Stomach (tissue), 19 donors: ENCODE measurements at places on chromosomes 5 and 9. TPM values are rescaled to one million over a fixed set of nuclear protein-coding genes. Genes with fewer than 3 reads are reported as not detected.

Gene PTPRD
- polyA plus RNA-seq, result 0.12 TPM

Gene PAXX
- 206 TPM for polyA plus RNA-seq

Gene PCSK1
- not detected for polyA plus RNA-seq

Gene CCNG1
- polyA plus RNA-seq, result 252 TPM

Gene CCIN
- not detected for polyA plus RNA-seq

Gene TMEM174
- polyA plus RNA-seq, result not detected

Gene PDCD1LG2
- not detected for polyA plus RNA-seq

- DNase-seq, result no peak
- H3K36me3 ChIP-seq, result peaks cover 17% of the 10 kb centered on the region
- H3K27ac ChIP-seq, result no peak overlapping the region
- H3K4me1 ChIP-seq, result peaks cover 56% of the 10 kb centered on the region
- H3K4me3 ChIP-seq, result no peak overlapping the region
Observed at GRCh38 chr5:175682664-175683063, 24.8 kb downstream of the HRH2 start.

DNA sequence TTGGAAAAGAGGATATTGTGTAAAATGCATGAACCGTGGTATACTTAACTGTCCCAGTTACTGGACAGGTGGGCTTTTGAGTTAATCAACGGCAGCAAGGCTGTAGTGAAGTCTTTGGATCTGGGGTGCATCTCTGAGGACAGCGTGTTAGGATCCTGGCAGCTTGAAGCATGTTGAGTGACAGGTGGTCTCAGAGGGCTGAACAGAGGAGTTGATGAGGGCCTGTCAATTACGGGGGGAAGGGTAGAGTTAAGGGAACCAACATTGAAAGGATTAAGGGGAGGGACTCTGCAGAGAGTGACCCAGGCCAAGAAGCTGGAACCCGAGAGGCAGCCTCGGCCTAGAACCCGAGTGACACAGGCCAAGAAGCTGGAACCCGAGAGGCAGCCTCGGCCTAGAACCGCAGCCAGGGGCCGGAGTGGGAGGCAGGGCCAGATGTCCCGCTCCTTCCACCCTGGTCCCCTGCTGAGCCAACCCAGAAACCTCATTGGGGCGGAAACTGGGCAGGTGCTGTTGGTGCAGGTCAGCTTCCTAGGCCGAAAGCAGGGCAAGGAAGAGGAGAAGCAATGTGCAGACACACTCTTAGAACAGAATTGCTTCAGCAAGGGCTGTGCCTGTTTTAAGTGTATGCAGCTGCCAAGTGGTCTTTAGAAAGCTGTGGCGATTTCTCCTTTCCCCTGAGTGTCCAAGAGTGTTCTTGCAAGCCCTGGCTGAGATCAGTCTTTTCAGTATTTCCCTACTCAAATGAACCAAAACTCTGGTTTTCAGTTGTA, 62.0 kb downstream of the ANKRD33B start:
- H3K27me3 ChIP-seq, result no peaks in the 10 kb centered on the region
- no peak for DNase-seq
- no peaks in the 10 kb centered on the region for H3K36me3 ChIP-seq

DNA sequence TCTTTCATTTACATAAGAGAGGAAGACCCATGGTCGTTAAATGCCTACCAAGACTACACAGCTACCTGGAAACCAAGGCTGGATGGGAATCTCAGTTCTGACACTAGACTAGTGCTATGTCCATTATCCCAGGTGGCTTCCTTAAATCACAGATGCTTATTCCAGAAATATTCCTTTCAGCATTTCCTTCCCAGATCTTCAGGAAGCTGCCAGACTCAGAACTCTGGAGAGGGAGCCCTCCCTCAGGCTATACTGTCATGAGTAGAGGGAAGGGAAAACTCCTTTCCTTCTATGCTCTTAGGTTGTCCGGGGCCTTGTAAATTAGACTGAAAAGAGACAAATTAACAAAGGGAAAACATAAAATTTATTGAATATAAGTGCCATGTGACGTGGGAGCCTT, 20.8 kb downstream of the FREM1 start:
- H3K36me3 ChIP-seq, result no peaks in the 10 kb centered on the region
- no peak overlapping the region for H3K27ac ChIP-seq
- peaks cover 6% of the 10 kb centered on the region for H3K4me1 ChIP-seq
- no peak overlapping the region for H3K4me3 ChIP-seq

DNA sequence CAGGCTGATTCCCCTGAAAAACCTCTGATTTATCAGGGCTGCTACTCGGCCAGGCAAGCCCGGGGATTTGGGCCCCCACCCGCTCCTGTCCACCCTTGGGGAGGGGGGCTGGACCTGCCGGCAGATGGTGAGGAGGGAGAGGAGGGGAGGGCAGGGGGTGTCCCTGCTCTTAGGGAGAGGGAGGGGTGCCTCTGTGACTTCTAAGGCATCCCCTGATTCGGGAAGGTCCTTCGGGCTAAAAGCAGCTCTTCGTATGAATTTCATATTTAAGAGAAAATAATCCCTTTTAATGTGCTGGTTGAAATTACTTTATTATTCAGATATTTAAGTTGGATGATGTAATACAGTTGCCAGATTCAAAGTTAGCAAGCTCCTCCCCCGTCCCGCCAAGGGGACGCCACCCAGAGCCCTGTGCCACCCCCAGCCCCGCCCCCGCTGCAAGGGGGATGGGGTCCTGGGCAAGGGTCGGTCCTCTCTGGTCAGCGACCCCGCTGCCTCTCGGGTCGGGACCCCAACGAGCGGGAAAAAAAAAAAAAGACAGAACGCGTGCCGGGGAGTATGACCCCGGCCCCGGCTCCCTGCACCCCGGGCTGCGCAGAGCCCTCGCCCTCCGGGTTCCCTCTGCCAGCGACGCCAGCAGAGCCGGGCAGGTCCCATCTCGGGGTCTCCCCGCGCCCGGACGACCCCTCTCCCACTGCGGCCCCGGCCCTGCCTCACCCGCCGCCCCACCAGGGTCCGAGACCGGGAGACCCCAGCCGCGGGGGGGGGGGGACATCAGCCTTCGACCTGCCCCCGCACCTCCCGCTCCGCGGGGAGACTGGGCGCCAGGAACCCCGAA, 12.4 kb downstream of the LHX3 start:
- no peak overlapping the region for H3K27ac ChIP-seq
- DNase-seq, result no peak
- no peaks in the 10 kb centered on the region for H3K36me3 ChIP-seq
- peaks cover 100% of the 10 kb centered on the region for H3K27me3 ChIP-seq

DNA sequence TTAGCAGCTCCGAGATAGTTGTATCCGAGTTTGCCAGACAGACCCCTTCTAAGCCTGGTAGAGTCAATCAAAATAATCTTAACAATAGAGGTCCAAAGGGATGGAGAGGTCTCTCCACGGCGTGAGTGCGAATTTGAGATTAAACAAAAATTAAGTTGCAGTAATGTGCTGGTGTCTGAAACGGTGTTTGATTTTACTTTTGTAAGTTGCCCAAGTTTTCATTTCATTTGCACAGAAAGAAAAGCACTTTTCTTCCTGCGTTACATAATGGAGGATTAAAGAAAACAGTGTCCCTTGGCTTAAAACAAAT, 1.2 kb downstream of the IRX1 start:
- no peak for DNase-seq
- no peak overlapping the region for H3K4me3 ChIP-seq
- peaks cover 98% of the 10 kb centered on the region for H3K27me3 ChIP-seq
- no peaks in the 10 kb centered on the region for H3K36me3 ChIP-seq
- H3K27ac ChIP-seq, result no peak overlapping the region

DNA sequence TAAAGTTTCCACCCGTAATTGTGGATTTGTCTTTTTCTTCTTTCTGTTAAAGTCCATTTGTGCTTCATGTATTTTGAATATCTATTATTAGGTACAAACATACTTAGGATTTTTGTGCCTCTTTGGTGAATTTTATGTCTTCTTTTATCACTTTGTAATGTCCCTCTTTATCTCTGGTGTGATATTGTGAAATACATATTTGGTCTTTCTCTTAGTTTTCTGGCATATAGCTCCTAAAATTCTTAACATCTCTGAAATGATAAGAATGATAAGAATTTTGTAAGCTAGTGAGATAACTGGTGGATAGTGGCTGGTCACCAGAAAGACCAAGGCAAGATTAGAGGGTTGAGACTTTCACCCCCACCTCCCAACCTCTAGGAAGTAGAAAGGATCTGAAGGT, 111.1 kb downstream of the KCTD16 start:
- H3K4me3 ChIP-seq, result no peak overlapping the region
- H3K27ac ChIP-seq, result no peak overlapping the region
- H3K36me3 ChIP-seq, result no peaks in the 10 kb centered on the region
- DNase-seq, result no peak
- H3K4me1 ChIP-seq, result no peaks in the 10 kb centered on the region
- H3K27me3 ChIP-seq, result no peaks in the 10 kb centered on the region

- H3K4me1 ChIP-seq, result no peaks in the 10 kb centered on the region
- H3K27me3 ChIP-seq, result no peaks in the 10 kb centered on the region
- no peak for DNase-seq
- no peak overlapping the region for H3K27ac ChIP-seq
- H3K4me3 ChIP-seq, result no peak overlapping the region
Observed at GRCh38 chr5:82290908-82291307, 12.8 kb upstream of the RPS23 start.

- H3K27me3 ChIP-seq, result no peaks in the 10 kb centered on the region
- H3K4me3 ChIP-seq, result no peak overlapping the region
- H3K4me1 ChIP-seq, result peaks cover 11% of the 10 kb centered on the region
- peaks cover 18% of the 10 kb centered on the region for H3K36me3 ChIP-seq
- no peak for DNase-seq
Observed at GRCh38 chr9:122394265-122395125, 23.7 kb downstream of the PTGS1 start.

GRCh38 chr5:115850744-115851416, 9.1 kb downstream of the AP3S1 start:
- no peak overlapping the region for H3K27ac ChIP-seq
- peaks cover 13% of the 10 kb centered on the region for H3K4me1 ChIP-seq
- DNase-seq, result no peak
- no peak overlapping the region for H3K4me3 ChIP-seq

- H3K4me1 ChIP-seq, result peaks cover 13% of the 10 kb centered on the region
- no peaks in the 10 kb centered on the region for H3K36me3 ChIP-seq
- no peak overlapping the region for H3K27ac ChIP-seq
- H3K27me3 ChIP-seq, result no peaks in the 10 kb centered on the region
- DNase-seq, result no peak
Observed at GRCh38 chr5:156391139-156391538, 64.2 kb downstream of the SGCD start.

- peaks cover 17% of the 10 kb centered on the region for H3K36me3 ChIP-seq
- no peaks in the 10 kb centered on the region for H3K27me3 ChIP-seq
- peak overlapping the region; percentile 44 for H3K27ac ChIP-seq
- peak overlapping the region; percentile 33 for H3K4me3 ChIP-seq
- no peak for DNase-seq
Observed at GRCh38 chr9:33029231-33029786, 4.2 kb downstream of the DNAJA1 start.

DNA sequence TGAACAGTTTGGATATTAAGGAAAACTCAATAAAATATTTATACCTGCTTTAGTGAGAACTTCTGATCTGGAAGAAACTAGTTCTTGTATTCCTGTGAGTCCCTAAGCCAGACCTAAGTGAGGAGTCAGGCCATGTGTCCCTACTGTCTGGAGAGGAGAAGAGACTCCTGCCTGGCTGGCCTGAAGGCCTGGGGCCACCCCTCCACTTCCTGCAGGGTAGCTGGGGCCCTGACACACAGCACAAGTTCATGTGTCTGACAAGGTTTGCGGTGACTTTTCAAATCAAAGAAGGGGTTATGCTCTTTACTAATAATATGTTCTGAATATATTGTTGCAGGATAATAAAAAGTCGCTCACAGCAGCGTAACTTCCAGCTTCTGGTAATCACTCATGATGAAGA, 16.1 kb upstream of the IL13 start:
- H3K4me3 ChIP-seq, result no peak overlapping the region
- peaks cover 66% of the 10 kb centered on the region for H3K36me3 ChIP-seq
- H3K4me1 ChIP-seq, result peaks cover 5% of the 10 kb centered on the region

- no peak overlapping the region for H3K27ac ChIP-seq
- H3K27me3 ChIP-seq, result no peaks in the 10 kb centered on the region
- no peaks in the 10 kb centered on the region for H3K36me3 ChIP-seq
- DNase-seq, result no peak
Observed at GRCh38 chr5:151249281-151249680, 3.7 kb upstream of the GM2A start.

DNA sequence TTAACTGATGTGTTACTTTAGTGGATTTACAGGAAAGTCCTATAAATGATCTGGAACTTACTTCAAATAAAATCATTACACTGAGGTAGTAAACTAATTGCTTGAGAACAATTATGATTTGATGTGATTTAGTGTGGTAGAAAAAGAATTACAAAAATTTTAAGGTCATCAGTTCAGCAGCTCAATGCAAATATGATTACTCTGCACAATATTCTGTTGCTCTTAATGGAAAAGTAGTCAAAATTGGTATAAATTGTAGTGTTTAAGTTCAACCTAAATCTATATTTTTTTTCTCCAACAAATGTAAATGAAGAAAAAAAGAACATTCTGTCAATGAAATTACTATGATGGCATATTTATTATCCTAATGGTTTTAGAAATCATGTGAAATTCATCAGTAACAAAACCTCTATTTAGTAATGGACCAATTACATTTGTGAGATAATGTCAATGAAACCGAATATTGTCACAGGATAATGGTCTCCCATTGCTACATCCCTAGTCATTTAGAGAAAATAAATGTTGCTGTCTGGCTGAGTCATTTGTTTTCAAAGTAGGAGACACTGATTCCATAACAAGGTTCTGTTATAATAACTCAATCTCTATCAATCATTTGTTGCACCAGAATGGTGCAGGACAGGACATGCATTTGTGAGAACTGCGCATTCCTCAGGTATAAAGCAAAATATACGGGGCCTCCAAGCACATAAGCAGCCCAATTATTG, 177.1 kb downstream of the NFIB start:
- no peak overlapping the region for H3K27ac ChIP-seq
- no peak for DNase-seq
- H3K36me3 ChIP-seq, result no peaks in the 10 kb centered on the region

- DNase-seq, result no peak
- peaks cover 6% of the 10 kb centered on the region for H3K36me3 ChIP-seq
- H3K4me1 ChIP-seq, result no peaks in the 10 kb centered on the region
- no peak overlapping the region for H3K4me3 ChIP-seq
- no peaks in the 10 kb centered on the region for H3K27me3 ChIP-seq
Observed at GRCh38 chr5:82183828-82184227, 94.3 kb downstream of the RPS23 start.

DNA sequence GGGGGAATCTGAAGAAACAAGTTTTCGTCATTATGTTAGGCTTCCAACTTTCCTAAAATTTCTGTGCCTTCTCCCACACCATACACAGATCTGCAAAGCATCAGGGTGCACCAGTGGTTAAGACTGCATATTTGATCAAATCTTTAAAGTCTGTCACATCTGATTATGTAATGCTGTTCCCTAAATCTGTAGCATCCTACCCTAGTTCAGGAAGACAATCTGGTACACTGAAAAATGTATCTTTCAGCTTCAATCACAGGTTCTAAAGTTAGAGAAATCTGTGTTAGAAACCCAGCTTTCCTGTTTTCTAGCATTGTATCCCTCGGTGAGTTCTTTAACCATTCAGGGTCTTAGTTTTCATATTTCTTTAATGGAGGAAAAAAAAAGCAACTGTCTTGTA, 3.9 kb downstream of the SSBP2 start:
- no peak overlapping the region for H3K4me3 ChIP-seq
- no peak overlapping the region for H3K27ac ChIP-seq
- peaks cover 4% of the 10 kb centered on the region for H3K27me3 ChIP-seq
- peaks cover 6% of the 10 kb centered on the region for H3K4me1 ChIP-seq

- DNase-seq, result no peak
- no peak overlapping the region for H3K4me3 ChIP-seq
- H3K4me1 ChIP-seq, result peaks cover 16% of the 10 kb centered on the region
- no peaks in the 10 kb centered on the region for H3K27me3 ChIP-seq
Observed at GRCh38 chr9:93111371-93112115, 15.5 kb downstream of the CARD19 start.

- H3K27ac ChIP-seq, result no peak overlapping the region
- no peaks in the 10 kb centered on the region for H3K36me3 ChIP-seq
- peak; percentile 73 for DNase-seq
- H3K4me3 ChIP-seq, result peak overlapping the region; percentile 40
- peaks cover 32% of the 10 kb centered on the region for H3K4me1 ChIP-seq
- peaks cover 96% of the 10 kb centered on the region for H3K27me3 ChIP-seq
Observed at GRCh38 chr5:55176176-55176818, 3.3 kb upstream of the CDC20B start.
